LHCN-M2 (cell line): ENCODE measurements at places on chromosomes 16 and 17.

GRCh38 chr17:5478992-5479391 lies 7.0 kb downstream of the DERL2 start:
- no peak for DNase-seq

DNA sequence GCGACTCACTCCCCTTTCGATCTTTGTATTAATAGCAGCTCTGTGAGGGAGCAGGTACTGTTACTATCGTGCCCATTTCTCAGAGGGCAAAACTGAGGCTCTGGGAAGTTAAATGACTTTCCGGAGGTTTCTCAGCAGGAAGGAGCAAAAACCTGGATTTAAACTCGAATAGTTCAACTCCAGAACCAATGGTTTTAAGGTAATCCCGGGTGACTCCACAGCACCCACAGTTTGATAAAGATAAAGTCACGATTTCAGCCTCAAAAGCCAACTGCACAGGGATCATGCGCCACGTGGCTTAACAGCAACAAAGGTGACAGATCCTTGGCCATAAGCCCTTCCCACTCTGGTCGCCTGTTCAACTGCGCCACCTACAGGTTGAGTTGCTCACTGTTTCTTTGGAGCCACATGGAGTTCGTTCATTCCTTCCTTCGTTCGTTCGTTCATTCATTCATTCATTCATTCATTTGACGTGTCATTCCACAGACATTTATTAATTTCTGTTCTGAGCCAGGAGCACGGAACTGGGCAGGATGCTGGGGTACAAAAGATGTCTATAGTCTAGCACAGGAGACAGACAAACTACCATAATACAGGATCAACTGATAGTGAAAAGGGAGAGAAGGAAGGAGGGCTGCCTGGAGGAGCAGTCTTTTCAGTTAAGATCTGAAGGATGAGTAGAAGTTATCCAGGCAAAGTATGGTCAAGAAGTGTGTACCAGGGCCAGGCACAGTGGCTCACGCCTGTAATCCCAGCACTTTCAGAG lies 134.8 kb downstream of the HS3ST2 start:
- DNase-seq: peak; percentile 64

DNA sequence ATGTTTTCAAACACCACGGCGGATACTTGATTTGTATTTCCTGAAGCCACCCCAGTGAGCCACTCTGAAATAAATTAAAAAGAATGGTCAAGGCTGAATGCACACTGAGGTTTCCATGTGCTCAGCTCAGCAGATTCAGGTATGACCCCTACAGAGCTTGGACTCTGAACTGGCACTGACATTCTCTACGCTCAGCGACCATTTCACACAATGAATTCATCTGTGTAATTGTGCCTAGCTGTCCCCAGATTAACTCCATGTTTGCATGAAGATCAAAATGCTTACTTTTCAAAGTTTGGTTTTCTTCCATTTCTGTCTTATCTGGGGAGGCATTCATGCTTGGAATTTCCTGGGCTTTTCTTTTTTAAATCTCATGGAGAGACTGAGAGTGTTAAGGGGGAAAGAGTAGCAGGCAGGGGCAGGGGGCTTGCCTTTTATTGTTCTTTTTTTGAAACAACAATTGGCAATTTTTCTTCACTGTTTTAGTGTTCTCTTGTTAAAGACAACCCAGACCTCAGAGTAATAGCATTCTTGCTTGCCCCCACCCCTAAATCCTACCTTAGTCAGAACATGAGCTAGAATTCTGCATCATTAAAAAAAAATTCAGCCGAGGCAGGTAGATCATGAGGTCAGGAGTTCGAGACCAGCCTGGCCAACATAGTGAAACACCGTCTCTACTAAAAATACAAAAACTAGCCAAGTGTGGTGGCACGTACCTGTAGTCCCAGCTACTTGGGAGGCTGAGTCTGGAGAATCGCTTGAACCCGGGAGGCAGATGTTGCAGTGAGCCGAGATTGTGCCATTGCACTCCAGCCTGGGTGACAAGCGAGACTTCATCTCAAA lies 85.5 kb upstream of the HNF1B start:
- no peak for DNase-seq

DNA sequence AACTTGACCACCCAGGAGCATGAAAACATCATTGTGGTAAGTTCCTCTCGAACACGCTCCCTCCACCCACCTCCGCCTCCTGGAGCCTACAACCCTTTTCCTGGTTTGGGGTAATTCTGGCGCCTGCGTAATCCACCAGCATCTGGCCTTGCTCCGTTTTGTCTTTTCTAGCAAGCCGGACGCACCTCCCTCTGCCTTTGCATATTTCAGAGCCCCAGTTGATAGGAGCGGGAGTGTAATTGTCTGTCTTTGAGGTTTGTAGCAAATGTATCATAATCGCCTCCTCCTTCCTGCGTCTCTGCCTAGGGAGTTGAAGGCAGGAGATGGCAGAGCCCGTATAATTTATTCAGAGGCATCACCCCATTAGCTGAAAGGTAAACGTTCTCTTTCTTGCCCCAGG lies 121.3 kb upstream of the PLCG2 start:
- no peak for DNase-seq

GRCh38 chr16:58471209-58471975 lies 28.6 kb upstream of the NDRG4 start:
- DNase-seq: no peak

DNA sequence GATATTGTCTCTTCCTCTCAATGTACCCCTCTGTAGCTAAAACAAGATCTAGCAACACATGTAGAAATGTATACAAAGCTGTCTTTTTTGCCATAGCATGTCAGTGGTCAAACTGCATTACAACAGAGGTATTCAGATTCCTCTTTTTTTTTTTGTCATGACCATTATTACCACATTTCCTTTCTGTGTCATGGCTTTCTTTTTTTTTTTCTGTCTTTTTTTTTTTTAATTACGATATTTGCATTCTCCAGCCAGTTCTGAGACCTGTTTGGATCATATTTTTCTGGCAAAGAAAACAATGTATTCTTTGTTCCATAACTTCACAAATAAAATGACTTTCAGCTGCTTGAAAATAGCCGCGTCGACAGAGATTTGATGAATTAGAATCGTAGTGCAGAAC lies 27.4 kb upstream of the CAPNS2 start:
- no peak for DNase-seq

DNA sequence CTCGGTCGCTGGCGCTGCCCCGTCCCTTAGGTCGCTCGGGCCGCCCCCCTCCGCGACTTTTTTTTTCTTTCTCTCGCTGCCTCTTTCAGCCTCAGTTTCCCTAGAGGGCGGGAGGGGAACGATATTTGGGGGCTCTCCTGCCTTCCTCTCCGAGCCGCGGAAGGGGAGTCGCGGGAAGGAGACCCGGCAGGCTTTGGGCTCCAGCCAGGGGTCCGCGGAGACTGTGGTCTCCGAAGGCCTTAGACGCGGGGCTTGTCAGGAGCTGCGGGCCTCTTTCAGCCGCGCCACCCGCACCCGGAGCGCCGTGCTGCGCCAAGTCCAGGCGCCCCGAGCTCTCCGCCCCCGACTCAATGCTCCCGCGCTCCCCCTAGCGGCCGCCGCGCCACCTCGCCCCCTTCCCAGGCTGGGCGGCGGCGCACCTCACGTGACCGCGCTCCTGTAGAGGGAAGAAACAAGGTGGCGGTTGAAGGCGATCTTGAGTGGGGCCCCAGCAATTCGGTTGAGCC lies at the start of gene LRRC37B:
Gene LRRC37B, plus strand, starts transcription at position 427 of the 506 bp plus-strand sequence. CDS start 14,010 bp downstream, outside the sequence.
- DNase-seq: peak; percentile 73

DNA sequence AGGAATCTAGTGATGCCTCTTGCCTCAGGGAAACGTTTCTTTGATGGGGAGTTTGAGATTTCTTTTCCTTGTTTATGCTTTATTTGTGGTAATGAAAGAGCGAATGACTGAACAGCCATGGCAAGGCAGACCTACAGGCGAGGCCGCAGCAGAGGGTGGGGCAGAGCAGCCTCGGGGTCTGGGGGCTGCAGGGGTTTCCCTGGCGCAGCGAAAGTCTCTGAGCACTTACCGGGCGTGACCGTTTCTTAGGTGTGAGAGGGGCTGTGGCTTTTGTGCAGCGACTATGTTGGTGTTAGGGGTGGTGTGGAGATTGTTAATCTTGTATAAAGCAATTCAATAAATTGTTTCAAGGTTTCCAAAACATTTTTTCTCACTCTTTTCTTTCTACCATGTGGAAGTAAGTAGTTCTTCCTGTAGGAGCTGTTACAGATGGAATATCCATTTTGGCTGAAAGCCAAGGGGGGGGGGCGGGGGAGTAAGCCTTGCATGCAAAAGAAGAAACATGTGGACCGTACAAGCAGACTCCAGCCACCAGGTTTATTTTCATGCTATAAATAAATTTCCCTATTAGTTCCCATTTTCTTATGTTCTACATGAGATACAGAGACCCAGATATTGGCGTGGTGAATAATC lies 34.8 kb downstream of the UBN1 start:
- DNase-seq: peak; percentile 11

DNA sequence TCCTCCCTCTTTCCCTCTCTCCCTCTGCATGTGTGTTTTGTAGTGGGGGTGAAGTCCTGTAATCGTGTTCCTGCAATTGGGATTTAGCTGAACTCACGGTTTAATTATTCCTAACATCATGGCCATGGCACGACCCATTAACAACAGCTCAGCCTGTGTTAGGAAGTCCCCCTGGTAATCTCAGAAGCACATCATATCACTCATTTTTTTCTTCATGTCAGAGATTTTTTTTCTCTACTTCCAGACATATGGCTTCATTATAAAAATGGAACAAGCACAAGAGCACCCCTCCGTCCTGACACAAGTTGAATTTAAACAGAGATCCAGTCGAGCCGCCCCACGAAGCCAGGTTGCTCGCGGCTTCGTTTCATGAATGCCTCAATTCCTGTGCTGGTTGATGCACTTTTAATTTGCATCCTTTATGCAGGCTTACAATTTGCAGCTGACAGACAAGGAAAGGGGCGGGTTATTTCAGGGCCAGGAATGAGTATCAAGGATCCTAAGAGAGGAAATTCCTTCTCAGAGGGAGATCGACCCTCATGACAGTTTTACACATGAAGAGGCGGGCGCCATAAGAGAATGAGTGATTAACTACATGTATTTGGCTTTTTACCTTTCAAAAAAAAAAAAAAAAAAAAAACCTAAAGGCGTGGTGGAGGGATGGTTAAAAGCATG lies 192.9 kb downstream of the MAF start:
- DNase-seq: no peak

- peak; percentile 67 for DNase-seq
Observed at GRCh38 chr17:72600934-72601333, 480.1 kb downstream of the SOX9 start.

- DNase-seq: no peak
Observed at GRCh38 chr16:79580453-79581191, 19.9 kb downstream of the MAF start.

GRCh38 chr16:2223942-2224486 lies 623 bp downstream of the E4F1 start:
- DNase-seq: no peak

GRCh38 chr16:85010446-85010930 lies 847 bp downstream of the ZDHHC7 start:
- DNase-seq: no peak

DNA sequence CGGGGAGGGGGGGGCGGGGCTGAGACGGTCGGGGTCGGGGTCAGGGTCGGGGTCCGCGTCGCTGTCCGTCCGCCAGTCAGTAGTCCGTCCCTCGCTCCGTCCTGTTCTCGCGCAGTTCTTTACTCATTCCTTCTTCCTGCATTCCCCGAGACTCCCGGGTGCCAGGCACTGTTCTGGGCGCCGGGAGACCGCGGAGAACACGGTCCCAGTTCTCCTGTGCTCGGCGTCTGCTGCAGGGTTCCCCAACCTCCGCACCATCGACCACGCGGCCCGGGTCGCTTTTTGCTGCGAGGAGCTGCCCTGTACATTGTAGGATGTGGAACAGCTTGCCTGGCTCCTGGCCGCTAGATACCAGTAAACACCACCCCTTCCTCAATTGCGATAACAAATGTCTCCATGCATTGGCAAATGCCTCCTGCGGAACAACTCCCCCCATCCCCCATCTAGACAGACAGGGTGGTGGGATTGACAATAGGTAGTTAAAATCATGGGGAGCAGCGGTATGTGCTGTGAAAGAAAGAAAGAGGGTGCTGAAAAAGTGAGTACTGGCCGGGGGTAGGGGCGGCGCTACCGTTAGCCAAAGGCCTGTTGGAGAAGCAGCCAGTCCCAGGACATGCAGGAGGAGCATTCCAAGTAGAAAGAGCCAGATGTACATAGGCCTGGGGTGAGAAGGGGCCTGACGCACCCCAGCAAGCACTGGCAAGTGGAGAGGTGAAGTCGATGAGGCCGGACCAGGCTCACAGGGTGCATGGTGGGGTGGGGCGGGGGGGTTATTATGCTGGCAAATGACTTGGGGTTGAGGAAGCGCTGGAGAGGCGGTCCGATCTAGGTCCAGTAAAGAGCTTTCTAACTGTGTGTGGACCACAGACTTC lies 631 bp downstream of the TRAF7 start:
- DNase-seq: peak; percentile 62

DNA sequence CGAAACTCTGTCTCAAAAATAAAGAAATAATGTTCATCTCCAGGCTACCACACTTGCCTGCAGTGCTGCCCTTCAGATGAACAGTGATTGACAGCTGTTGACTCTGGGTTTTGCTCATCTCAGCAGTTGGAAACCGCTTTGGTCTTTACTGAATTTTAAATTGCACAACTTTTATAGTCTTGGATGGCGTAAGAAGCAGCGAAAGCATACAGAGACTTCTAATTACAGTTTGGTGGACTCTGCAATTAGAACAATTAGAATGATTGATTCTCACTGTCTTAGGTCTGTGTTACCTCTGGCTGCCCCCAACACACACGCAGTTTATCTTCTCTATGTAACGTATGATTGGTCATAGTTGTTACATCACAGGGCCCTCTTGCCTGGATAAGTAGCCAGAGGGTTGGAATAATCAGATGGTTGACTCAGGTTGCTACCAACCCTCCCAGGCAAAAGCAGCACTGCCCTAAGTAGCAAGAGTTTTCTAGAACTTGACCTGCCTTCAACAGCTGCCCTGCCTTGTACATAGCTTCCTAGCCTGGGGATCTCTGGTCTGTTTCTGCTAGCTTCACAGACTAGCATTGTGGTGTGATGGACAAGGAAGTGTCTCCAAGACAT lies 1.9 kb upstream of the NAT9 start:
- DNase-seq: no peak

DNA sequence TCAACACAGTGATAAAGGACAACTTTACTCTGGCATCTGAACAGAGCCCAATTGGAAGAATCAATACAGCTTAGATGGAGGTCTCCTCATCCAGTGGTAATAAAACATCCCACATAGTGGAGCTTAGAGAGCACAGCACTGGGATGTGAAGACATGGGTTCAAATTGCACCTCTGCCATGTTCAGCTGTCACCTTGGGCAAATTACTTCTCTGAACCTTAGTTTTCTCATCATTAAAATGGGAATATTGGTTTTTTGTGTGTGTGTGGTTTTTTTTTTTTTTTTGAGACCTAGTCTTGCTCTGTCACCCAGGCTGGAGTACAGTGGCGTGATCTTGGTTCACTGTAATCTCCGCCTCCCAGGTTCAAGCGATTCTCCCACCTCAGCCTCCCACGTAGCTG lies 13.6 kb upstream of the KRT10 start:
- no peak for DNase-seq

- DNase-seq: no peak
Observed at GRCh38 chr16:66895999-66896398, 15.7 kb downstream of the PDP2 start.

GRCh38 chr17:57555636-57556175 lies 189.4 kb downstream of the CCDC182 start:
- no peak for DNase-seq

GRCh38 chr17:1625581-1625980 lies 3.1 kb downstream of the SLC43A2 start:
- no peak for DNase-seq
